Activated CD8-positive, alpha-beta memory T cell treated with anti-CD3 and anti-CD28 coated beads for 48 hours (primary cell): ENCODE measurements at places on chromosomes 13 and 19.

- DNase-seq: no peak
These were observed 83.3 kb upstream of the TNFSF11 start for GRCh38 chr13:42490676-42491075.

DNA sequence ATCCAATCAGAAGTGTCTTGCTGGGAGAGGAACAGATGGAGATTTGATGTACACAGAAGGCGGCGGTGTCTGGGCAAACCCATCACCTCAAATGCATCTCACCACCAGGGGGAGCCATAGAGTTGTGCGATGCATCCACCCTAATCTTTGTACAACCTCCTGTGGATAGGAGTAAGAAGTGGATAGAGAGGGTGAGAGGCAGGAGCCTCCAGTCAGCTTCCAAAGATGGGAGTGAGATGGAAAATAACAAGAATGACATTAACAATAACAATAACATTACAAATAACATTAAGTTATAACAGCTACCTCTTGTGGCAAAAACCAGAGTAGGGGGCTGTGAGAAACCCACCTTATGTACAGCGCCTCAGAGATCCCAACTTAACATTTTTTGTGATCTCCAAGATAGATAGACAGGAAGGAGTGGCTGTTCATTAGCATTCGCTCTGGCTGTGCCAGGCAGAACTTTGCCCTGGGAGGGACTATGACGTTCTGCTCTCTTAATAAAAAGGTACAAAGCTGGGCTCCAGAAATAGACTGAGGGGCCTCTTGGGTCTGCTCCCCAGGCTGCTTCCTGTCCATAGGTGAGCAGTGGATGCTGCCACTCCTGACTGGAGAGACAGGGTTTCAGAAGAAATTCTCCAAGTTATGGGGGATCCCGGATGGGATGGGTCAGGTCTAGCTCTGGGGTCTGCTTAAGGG, 5.2 kb upstream of the CEACAM18 start:
- peak; percentile 54 for DNase-seq

DNA sequence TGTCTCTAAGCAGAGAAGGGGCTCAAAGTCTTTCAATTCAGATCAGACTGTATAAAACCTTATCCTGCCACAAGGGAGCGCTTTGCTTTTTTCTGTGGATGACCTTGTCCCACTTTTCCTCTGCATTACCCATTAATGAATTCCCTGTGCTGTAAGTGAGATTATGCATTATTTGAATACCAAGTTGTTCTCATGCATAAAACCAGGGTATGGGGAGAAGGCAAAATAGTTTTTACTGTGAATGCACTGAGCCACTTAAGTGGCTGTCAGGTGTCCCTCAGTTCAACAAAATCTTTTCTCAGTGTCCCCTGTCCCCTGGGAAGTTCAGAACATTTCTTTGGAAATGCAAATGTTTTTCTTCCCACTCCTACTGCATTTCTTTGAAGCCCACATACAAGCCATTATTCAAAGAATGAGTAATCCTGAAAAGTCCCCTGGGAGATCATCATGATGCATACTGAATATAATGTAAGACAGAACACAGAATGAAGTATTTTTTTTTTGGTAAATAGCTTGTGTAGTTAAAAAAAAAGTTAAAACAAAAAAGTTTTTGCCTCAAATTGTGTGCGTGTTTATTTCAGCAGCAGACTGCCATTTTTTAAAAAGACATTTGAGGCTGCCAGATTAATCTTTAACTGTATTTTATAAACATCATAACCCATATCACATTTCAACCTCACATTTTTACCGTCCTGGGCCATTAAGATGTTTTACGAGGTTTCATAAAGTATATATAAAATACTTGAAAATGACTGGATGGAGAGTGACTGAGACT, 506.7 kb upstream of the PCDH9 start:
- DNase-seq: no peak

DNA sequence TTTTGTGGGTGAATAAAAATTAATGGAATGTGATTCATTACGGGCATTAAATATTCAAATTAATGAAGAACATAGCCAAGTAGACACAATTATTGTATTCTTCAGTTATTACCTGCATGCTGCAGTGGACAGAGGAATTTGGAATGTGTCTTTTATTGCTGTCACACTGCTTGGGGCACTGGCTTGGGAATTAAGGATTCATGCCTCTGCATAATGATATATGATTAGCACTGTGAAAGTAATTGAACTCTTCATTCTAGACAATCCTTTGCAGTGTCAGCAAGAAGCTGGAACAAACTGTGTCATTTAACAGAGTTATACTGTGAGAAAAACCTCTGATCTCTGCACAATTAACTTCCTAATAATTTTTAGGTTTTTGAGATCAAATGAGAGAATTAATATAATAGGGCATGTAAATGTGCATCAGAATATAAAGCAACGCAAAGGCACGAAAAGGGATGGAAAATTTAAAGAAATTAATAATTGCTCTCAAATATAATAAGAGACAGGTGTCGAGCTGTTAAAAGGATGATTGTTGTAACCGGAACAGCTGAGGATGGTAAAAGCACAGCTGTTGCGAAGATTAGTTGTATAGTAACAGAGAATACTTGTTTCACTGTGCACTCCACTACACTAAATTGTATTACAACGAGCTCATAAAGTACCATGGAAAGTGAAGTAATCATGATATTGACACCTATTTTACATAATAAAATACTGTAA, 235.1 kb upstream of the MIR17HG start:
- no peak for DNase-seq

GRCh38 chr19:33163481-33163880, 30.6 kb upstream of the LRP3 start:
- DNase-seq: no peak

GRCh38 chr13:72500851-72501250, 226.6 kb downstream of the MZT1 start:
- no peak for DNase-seq

DNA sequence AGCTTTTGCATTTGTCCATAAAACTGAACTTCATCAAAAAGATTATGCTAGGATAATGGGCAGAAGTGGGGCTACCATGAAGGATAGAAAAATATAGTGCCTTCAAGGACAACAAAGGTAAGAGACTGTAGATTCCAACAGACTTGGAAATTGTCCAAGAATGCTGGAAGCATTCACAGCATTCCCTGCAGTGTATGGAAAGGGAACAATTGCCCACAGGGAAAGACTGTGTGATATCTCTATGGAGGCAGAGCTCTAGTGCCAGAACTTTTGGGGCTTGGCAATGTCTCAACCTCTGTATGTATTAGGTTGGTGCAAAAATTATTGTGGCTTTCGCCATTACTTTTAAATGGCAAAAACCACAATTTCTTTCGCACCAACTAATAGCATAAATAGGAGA, 1598.8 kb upstream of the MIR17HG start:
- DNase-seq: no peak

DNA sequence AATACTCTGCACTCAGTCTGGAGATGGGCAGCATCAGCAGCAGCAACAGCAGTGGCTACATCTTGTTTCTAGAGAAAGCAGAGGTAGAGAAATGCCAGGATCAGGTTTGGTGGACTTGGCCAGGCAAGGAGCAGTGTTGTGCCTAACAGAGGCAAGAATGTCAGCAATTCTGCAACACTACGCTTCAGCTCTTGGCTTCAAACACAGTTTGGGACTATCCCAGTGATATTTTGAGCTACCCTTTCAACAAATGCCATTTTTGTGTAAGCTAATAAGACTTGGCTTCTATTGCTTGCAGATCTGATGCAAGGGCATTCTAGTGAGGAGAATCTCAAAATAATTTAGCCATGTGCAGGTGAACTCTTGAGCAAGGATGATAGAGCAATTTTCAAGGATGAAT, 271.3 kb downstream of the PCDH20 start:
- DNase-seq: no peak

GRCh38 chr19:610071-610800, 20.6 kb downstream of the HCN2 start:
- no peak for DNase-seq

GRCh38 chr13:70964124-70964523, 855.9 kb upstream of the KLHL1 start:
- DNase-seq: no peak

- DNase-seq: no peak
These were observed 18.2 kb downstream of the COMP start for GRCh38 chr19:18772620-18773587.

DNA sequence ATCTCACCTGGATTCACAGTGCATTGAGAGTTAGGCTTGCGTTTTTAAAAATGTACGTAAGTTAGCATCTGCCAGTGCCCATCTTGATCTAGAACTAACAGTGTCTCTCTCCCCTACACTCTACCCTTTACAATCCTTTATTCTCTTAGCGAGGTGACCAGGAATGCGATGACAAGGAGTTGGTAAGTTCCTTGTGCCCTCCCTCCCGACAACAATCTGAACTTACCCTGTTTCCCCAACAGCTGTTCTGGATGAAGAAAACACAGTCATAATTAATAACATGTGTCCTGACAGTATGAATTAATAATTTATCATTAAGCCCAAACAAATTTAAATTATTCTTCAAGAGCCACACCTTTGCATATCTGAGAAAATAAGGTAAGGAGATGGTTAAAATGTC, 6.3 kb downstream of the TSHZ3 start:
- no peak for DNase-seq

DNA sequence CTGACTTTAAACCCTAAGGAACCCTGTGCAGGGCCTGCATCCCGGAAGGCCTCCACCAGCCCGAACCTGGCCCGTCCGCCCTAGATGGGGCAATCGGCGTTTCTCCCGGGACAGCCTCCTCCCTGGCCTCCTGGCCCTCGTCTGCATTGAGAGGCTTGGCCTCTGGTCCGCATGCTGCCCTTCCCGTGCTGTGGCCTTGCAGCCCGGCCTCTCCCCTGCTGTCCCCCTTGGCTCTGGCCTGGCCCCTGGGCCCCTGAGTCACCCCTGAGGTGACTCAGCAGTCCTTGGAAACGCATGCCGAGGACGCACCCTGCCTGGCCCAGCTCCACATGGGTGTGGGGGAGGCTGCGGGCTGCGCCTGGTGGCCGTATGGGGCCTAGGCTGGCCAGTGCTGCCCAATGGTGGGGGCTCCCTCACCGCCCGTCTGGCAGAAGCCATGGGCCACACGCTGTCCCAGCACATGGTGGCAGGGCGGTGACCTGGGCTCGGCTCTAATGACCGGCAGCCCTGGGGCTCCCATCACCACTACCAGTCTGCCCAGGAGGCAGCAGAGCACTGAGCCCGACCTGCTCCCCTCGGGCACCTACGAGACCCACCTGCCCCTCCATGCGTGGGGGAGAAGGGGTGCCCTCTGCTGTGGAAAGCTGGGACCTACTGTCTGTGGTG, 25.7 kb downstream of the SH3GL1 start:
- DNase-seq: no peak

- DNase-seq: no peak
These were observed 1.6 kb downstream of the ZNF414 start for GRCh38 chr19:8512115-8512967.

DNA sequence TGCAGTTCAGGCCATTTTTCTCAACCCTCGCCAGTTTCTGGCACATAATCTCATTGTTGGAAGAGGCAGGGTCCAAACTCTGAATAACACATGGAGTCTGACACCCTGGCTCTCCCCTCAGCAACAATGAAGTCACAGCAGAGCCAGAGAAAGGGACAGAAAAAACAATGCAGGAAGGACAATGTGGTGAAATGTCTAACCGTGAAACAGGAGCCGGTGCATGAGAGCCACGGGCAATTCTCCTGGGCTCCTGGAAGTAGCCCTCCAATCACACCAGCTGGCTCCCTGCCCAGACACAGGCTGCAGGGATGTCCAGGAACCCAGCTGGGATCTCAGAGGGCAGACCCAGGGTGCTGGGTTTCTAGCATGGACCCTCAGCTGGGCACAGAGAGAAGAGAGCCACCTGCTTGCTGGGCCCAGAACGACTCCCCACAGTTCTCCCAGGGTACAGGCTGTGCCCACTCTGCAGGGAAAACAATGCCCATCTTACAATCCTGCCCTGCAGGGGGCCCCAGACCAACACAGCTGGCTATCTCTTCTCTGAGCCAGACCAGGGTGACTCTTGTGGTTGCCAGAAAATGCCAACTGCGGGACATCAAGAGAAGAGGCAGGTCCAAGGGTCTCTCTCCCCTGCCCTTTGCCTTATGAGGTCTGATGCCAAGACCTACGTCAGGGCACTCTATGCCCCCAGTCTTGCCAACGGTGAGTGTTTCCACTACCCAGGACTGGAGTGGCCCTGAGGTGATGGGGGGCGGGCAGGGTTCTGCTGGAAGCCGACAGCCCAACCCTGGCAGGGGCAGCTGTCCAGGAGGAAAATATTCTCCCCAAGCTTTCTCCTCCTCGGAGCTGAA, 64.5 kb downstream of the CEBPG start:
- no peak for DNase-seq
